ENCODE measurements at places on chromosomes 3 and 15.

DNA sequence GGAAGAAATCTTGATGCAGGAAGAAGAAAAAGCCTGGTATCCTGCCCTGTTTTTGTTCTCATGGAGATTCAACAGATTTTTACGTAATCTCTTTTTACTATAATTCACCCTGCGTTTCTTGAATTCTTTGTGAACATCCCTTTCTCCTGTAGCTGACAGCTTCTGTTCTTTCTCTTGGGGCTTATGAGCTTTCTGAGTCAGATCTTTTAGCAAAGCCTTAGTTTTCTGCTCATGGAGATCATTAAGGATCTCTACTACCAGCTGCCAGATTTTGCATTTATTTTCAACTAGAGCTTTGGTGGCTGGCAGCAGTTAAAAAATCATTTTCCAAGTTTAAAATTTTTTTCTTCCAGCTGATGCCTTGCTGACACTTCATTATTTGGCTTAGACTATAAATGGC lies 51.6 kb downstream of the MOBP start:
- DNase-seq: no peak

DNA sequence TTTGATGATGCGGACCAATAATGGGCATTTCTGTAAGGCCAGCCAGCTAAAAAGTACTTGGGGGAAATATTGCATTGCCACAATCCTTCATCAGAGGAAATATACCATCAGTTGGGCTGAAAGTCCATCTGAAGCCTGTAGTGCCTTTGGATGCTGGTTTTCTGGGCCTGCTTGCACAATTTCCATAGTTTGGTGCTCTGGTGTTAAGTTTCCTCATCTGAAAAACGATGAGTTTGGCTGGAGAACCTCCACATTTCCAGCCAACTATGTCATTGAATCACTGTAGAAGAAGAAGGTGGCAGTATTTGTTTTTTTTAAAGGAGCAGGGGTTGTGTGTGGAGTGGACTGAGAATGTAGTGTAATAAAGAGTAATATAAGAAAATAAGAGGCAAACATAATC lies 10.1 kb downstream of the CCNB2 start:
- DNase-seq: no peak

DNA sequence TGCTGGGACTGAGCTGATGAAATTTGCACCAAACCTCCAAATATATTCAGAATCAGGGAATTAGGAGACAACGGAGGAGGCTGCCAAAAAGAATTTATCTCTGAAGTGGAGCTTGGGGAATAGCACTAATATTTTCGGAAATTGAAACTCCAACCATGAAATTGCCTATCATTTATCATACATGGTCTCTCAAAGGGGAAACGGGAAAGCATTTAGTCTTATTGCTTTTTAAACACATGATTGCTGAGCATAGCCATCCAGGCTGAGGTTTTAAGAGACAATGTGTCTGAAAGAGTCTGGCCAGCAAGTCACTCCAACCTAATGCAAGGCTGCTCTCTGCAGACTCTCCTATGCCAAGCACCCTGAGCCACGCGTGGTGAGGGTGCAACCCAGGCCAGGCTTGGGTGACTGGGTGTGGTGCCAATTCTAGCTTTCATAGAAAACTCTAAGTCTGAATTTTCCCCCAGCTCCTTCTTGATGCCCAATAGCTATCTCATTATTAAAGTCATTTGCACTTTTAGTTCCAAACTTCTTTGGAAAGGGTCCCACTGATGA lies 200.2 kb downstream of the RPLP1 start:
- DNase-seq: no peak

GRCh38 chr15:61380270-61380669 lies 151.2 kb upstream of the RORA start:
- DNase-seq: no peak

- no peak for DNase-seq
These were observed 212.9 kb downstream of the TIGIT start for GRCh38 chr3:114506591-114507300.

- DNase-seq: no peak
These were observed 116.3 kb upstream of the MEF2A start for GRCh38 chr15:99449514-99449913.

GRCh38 chr3:101027286-101027685 lies 34.1 kb upstream of the ABI3BP start:
- DNase-seq: no peak

DNA sequence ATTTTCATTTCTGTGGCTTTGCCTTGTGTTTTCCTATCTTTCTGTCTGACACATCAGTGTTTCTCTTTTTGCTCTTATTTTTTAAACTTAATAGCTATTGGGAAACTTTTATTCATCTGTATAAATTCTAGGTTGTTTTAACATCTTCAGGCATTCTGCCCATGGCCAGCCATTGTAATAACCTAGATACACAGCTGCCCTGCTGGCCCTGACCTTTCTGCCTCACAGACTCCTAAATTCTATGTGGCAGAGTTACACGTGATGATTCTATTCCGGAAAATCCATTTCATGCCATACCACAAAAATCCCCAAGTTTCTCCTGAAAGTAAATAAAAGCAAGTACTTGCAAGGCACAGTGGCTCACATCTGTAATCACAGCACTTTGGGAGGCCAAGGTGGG lies 150.1 kb downstream of the UACA start:
- no peak for DNase-seq

DNA sequence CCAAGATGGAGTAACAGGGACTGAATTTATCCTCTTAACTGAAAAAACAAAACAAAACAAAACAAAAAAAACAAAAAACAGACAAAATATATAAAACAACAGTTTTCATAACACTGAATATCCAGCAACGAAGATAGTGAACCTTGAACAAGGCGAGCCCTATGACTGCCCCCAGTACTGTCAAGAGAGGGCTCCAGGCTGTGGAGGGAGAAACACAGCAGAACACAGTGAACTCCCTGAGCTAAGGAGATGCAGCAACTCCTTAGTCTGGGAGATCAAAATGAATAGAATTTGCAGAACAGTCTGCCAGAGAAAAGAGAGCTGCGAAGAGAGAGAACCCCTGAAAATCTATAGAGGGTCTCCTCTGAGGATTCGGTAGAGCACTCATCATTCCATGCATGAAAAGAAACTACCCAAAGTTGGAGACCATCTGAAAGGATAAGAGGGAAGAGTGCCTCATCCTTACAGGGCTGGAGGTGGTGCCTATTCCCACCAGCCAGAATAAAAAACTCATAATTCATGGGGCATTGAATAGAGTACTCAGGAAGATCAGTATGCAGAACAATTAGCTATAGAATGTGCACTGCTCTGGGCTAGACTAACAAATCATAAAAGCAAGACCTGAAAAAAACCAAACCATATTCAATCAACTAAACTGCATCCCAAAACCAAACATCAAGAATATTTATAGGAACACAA lies 101.8 kb downstream of the FRMD4B start:
- DNase-seq: no peak

DNA sequence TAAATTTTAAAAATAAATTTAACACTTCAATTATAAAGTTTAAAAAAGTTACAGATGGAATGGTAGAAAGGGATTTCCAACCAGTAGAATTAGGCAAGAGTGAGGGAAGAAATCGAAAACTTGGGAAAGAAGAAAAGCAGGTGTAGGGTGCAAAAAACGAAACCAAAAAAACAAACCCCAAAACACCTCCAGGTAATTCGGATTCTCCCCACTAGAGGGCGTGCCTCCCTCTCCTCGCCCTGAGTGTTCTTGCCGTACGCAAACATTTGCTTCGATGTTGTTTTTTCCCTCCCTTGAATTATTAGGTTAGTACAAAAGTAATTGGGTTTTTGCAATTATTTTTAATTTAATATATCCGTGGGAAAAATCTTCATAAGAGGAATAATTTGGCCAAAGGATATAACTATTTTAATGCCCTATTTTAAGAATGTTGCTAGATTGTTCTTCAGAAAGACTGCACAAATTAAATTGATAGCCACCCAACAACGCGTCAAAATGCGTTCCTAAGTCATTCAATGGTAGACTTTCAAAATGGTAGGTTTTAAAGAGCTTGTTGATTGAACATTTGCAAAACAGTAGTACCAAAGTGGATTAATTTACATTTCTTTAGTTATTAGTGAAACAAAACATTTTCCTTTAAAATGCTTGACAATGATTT lies 63.7 kb downstream of the SLC30A4 start:
- DNase-seq: peak; percentile 79

GRCh38 chr15:77053709-77054108 lies 17.2 kb downstream of the TSPAN3 start:
- no peak for DNase-seq

GRCh38 chr3:188529228-188529627 lies 375.3 kb downstream of the LPP start:
- DNase-seq: no peak

GRCh38 chr15:94008104-94009074 lies 223.0 kb upstream of the MCTP2 start:
- DNase-seq: no peak

DNA sequence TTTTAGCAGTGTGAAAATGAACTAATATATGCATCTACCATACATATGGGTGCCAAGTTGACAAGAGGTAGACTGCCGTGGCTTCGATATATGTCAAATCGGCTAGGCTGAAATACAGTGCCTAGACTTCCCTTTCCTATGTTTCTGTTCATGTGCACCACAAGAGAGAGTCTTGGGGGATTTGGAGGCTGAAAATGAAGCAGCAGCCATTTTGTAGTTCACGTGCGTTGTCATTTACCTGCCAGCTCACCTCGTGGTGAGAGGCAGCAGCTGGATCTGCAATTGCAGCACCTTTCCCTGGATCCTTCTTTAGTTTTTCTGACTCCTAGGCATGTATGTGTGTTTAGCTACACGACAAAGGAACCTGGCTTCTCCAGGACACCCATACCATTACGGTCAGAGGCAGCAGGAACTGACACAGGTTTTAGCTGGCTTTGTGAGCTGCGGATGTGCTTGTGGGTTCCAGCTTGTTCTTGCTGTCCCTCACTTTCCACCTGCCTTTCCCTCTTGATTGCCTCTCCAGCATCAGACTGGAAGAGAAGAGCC lies 40.5 kb upstream of the SIAH2 start:
- no peak for DNase-seq

DNA sequence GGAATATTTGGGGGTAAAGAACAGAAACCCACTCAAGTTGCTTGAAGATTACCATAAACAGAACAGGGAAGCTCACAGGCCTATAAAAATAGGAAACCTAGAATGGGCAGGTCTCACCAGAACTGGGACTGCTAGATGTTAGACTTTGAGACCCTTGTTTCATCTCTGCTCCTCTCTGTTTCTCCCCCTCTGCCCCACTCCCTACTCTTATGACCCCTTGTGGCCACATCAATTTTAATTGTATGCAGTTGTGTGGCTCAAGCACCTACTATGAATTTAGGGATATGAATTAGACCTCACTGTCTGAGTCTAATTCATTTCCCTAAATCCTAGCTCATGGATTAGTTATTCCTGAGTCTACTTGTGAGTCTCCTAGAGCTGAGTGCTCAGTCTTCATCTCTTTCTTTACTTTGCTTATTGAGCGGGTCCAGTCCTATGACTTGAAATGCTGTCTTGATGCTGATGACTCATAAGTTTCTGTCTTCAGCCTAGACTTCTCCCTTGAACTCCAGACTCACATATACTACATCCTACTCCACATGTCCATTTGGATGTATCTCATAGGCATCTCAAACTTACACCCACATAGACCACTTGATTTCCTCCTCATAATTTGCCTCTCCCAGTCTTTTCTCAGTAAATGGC lies 78.7 kb downstream of the ITPR1 start:
- DNase-seq: no peak

- no peak for DNase-seq
These were observed 15.4 kb upstream of the CX3CR1 start for GRCh38 chr3:39295184-39295775.

GRCh38 chr3:133945381-133946095 lies 49.9 kb upstream of the RAB6B start:
- DNase-seq: no peak

DNA sequence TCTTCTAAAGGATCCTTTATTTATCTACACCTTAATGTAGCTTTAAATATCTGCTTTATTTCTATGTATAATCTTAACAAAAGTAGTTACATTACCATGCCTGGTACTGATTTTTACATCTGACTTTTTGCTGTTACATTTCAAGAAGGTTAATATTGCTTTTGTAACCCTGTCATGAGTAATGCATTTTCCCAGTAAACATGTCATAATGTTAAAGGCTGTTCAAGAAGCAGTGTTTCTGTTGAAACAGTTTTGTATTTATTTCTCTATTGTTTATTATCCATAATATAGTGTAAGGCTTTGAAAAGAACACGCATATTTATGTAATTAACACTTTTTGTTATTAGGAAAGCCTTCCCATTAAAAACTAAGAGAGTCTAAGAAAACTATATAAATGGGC lies 98.5 kb upstream of the SOX2 start:
- DNase-seq: no peak

- DNase-seq: no peak
These were observed 13.2 kb downstream of the CCR5 start for GRCh38 chr3:46383951-46384330.

- no peak for DNase-seq
These were observed 71.4 kb downstream of the SEMA6D start for GRCh38 chr15:47788685-47789084.

DNA sequence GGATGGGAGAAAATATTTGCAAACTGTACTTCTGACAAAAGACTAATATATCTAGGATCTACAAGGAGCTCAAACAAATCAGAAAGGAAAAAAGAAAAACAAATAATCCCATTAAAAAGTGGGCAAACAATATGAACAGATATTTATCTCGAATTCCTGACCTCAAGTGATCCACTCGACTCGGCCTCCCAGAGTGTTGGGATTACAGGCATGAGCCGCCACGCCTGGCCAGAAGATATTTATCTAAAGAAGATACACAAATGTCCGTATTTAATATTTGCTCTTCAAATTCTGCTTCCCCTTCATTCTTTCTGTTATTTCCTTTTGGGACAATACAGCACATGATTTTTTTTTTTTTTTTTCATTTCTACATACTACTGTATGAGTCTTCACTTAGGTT lies 151.7 kb upstream of the GRM7 start:
- DNase-seq: no peak

- DNase-seq: no peak
These were observed 155.4 kb upstream of the IQSEC1 start for GRCh38 chr3:13228584-13228983.

DNA sequence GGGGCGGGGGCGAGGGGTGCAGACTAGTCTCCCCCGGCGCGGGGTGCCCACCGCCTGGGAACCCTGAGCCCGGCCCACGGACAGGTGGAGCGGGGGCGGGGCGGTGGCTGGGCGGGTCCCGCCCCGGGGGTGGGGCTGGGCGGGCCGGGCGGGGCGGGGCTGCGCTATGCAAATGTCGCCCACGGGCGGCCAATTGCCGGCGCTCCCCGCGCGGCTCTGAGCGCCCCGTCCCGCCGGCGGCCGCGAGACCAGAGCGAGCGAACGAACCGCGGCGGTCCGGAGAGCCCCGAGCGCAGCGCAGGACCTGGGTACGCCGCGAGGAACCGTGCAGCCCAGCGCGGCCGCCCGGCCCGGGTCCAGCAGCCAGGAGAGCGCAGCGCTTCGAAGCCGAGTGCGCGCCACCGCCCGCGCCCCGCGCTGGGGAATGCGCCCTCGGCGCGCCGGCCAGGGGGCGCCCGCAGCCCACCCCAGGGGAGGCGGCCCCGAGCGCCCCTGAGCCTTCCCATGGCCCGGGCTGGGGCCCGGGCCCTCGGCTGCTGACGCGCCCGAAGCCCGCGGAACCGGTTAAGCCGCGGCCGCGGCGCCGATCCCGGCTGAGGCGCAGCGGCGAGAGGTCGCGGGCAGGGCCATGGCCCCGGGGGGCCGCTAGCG lies at the start of gene SEMA3F:
TSS of gene SEMA3F (plus strand) at position 485 of the 651 bp plus-strand sequence. CDS start 4,299 bp downstream, outside the sequence.
- DNase-seq: peak; percentile 58

GRCh38 chr3:143885780-143886427 lies 37.6 kb upstream of the SLC9A9 start:
- DNase-seq: no peak

GRCh38 chr15:74252291-74252690 lies 16.2 kb downstream of the CCDC33 start:
- DNase-seq: no peak
